ENCODE measurements at places on chromosomes 2 and 18. TPM values are rescaled to one million over a fixed set of nuclear protein-coding genes. Genes with fewer than 3 reads are reported as not detected.

The DOK6 gene
- 0.77 TPM for total RNA-seq

The CCDC138 gene
- 9.8 TPM for total RNA-seq

The GKN1 gene
- not detected for total RNA-seq

The MFSD2B gene
- total RNA-seq, result 0.56 TPM

The PRKAG3 gene
- under 0.01 TPM for total RNA-seq

The BOLL gene
- total RNA-seq, result not detected

The CDCA7 gene
- total RNA-seq, result 0.85 TPM

The POTEI gene
- total RNA-seq, result under 0.01 TPM

The VSNL1 gene
- total RNA-seq, result 0.85 TPM

The UGT1A8 gene
- not detected for total RNA-seq

The ST6GAL2 gene
- under 0.01 TPM for total RNA-seq

The GCG gene
- not detected for total RNA-seq

The STK25 gene
- total RNA-seq, result 187 TPM

The PIEZO2 gene
- 2.9 TPM for total RNA-seq

The DIPK1C gene
- total RNA-seq, result not detected

The TEKT4 gene
- not detected for total RNA-seq

The AMER3 gene
- total RNA-seq, result not detected

Measured in regular cardiac myocyte (primary cell).